Hematopoietic multipotent progenitor cell treated with erythropoietin and hydrocortisone succinate and interleukin-3 and kit ligand, for 4 days (in vitro differentiated cells): ENCODE measurements at places on chromosomes 6 and 20.

GRCh38 chr6:166658115-166658791 lies 31.2 kb upstream of the RPS6KA2 start:
- no peak for DNase-seq

DNA sequence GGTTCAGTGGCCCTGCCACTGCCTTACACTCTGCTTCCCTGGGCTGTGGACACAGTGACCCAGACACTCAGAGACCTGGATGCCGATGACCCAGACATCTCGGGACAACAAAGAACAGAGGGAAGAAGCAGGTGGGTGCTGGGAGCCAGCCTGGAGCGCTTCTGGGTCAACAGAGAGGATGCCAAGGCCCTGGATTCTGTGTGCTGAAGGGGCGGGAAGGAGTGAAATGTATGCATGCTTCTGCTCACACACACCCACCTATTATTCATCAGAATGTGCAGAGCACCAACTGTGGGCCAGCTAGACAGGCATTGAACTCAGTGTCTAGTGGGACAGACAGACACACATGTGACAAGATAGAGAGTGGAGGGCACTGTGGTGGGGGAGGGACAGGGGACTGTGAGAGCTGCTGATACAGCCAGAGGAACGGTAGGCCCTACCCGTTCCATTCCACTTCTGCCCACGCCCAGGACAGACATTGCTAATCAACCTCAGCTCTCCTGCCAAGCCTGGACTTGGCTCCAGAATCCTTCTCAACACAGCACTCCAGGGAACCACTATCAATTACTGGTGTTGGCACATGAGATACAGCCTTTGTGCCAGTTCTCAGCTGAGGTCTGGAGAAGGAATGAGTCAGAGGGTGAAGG lies 20.2 kb downstream of the KCNK15 start:
- DNase-seq: no peak

DNA sequence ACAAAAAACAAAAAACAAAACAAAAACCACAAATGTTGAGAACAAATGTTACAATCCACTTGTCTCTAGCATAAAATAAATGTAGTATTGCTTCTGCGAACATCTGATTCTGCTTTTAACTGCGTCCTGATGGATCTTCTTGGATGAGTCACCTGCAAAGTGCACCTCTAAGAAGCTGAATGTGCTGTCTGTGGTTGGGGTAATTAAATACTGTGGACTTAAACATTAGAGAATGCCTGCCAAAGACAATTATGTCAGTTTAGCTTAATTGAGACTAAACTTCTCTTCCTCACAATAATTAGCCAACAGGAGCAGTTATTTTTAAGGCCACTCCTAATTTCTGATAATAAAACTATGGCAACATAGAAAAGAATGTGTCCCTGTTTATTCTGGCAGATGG lies 253.4 kb downstream of the PHACTR1 start:
- DNase-seq: no peak

- DNase-seq: no peak
Observed at GRCh38 chr20:57583289-57584257, 22.7 kb downstream of the PCK1 start.

GRCh38 chr6:21037453-21037852 lies 503.2 kb downstream of the CDKAL1 start:
- DNase-seq: no peak

DNA sequence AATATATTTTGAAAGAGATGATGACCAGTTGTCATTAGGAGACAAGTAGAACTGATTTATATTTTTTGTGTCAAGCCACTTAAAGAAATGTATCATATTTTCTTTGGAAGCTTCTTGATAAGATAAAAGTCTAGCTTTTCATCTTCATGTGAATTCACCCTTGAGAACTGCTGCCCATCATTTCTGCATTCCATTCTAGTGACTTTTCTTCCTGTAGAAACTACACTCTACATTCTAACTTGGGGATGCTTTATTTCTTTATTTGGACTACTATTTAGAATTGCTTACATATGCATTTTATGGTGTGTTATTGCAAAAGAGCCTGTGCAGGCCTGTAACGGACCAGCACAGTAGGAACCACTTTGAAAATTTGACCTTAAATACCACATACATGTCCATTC lies 335.0 kb upstream of the KCNQ5 start:
- DNase-seq: no peak

GRCh38 chr6:14848019-14848418 lies 397.9 kb upstream of the JARID2 start:
- DNase-seq: no peak

- no peak for DNase-seq
Observed at GRCh38 chr6:30533460-30534294, 22.6 kb downstream of the GNL1 start.

DNA sequence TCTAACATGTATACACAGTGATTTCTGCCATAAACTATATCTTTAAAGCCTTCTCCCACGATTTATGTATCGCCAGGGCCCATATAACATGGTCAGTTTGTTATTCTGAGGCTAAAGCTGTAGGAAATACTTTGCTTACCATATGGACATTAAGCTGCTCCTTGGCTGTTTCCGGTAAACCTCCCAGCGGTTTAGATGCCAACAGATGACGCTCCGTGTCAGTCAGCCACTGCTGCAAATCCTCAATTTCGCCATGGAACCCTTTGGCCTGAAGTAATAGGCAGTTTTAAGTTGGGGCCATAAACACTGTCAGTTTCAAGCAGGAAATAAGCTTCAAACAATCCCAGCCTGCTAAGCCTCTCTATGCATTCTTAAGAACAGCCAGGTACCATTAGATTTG lies 145.4 kb downstream of the DST start:
- DNase-seq: no peak

GRCh38 chr6:3381233-3381921 lies 75.5 kb downstream of the SLC22A23 start:
- peak; percentile 61 for DNase-seq

DNA sequence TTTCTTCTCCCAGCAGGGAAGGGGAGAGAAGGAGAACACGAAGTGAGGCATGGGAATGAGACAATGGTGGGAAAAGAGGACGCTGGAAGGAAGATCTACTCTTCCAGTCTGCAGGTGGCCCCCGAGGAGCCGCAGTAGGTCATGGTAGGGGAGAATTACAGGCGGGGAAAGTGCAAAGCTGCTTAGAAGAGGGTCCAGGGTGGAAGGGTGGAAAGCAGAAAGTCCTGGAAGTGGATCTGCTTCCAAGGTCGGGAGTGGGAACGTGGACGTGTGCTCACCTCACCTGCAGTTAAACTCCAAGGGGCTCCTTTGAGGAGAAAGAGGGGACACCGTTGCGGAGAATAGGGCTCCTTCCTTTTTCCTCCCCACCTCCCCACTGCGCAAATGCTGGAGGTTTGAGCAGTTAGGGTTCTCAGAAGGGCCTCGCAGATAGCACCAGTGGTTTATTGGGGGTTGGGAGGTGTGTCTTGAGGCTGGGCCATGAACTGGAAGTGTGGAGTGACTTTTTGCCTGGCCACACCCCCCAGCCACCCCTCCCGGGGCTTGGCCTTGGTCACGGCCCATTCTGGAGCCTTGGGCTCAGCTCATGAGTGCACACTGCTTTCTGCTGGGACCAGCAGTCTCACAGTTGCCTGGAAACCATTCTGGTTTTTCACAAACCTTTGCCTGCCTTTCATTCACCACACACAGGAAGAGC lies 100.4 kb upstream of the MLN start:
- peak; percentile 78 for DNase-seq
